ENCODE measurements at places on chromosomes 2 and 18.
A peak's percentile ranks its signal among the peaks of the same experiment; 100 is the strongest.

- DNase-seq, result no peak
These were observed 508.5 kb downstream of the EPHA4 start for GRCh38 chr2:221063568-221063967.

DNA sequence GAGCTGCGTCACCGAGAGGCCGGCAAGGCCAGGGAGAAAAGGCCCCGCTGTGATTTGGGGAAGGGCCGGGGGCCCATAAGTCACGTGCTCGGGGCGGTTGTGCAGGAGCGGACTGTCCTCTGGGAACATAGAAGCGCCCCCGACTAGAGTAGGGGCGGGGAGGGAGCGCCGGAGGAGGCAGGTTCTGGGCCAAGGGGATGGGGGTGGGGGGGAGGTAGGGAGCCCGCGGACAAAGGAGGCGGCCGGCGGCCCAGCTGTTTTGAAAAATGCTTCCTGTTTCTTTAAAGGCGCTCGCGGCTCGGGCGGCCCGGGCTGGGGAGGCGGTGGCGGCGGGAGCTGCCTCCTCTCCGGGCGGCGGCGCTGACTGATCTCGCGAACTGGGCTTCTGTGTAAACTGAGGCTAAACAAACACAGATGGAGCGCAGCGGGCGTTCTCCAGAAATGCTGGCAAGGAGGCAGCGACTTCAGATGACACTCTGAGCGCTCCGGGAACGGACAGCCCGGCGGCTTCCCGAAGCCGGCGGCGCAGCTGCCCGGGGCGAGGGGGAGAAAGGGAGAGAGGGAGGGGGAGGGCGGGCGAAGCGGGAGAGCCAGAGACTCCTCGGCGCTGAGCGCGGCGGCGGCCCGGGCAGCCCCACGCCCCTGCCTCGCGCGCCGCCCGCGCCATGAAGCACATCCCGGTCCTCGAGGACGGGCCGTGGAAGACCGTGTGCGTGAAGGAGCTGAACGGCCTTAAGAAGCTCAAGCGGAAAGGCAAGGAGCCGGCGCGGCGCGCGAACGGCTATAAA, at the start of gene ATOH8:
TSS of gene ATOH8 (plus strand) at position 467 of the 788 bp plus-strand sequence. CDS start at position 666, 199 bp downstream.
- DNase-seq, result peak; percentile 70

- no peak for DNase-seq
These were observed 33.6 kb downstream of the EHD3 start for GRCh38 chr2:31267437-31268120.

- peak; percentile 76 for DNase-seq
These were observed 265.9 kb downstream of the CELF4 start for GRCh38 chr18:37299471-37300304.

- no peak for DNase-seq
These were observed 109.4 kb downstream of the CALCRL start for GRCh38 chr2:187338679-187339121.

GRCh38 chr2:202378662-202379358, 2.7 kb downstream of the BMPR2 start:
- DNase-seq, result peak; percentile 23

GRCh38 chr2:48754874-48755273, 650 bp downstream of the LHCGR start:
- DNase-seq, result no peak

- DNase-seq, result peak; percentile 61
These were observed at the start of gene DRC1 for GRCh38 chr2:26401739-26402541. TSS of gene DRC1 (plus strand) at chr2:26401920. CDS start at chr2:26401990, 70 bp downstream.

DNA sequence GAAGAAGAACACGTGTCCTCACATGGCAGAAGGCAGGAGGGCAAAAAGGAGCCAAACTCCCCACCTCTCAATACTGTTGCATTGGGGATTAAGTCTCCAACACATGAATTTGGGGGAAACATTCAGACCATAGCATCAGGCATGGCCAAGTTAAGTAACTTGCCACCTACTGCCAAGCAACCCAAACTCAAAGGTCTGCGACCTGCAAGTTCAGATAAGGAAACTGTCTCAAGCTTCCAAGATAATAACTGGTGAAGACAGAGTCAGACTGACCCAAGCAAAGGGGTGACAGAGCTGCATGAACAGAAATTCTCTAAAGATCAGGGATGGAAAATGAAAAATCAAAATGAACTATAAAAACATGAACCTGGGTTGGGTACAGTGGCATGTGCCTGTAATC, 188.7 kb upstream of the SIX3 start:
- no peak for DNase-seq

- DNase-seq, result no peak
These were observed 50.8 kb upstream of the NFE2L2 start for GRCh38 chr2:177315364-177315763.

All from ELR (cell line).